ENCODE measurements at places on chromosomes 1 and 21. TPM values are rescaled to one million over a fixed set of nuclear protein-coding genes. Genes with fewer than 3 reads are reported as not detected.

DNA sequence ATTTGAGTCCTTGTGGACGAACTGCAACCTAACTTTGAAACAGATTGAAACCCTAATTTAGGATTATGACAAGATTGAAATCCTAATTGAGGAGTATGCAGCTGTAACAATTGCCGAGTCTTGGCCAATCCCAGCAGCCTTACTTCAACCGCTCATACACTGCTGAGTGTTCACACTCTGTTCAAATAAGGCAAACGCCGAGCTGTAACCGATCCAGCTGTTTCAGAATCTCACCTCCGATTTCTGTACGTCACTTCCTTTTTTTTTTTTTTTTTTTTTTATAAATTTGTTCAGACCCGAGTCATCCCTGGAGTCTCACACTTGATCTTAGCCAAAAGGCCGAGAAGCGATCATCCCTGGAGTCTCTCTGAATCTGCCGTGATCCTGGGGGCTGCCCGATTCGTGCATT lies 22.3 kb upstream of the ATP5PO start:
- no peak for ATAC-seq

DNA sequence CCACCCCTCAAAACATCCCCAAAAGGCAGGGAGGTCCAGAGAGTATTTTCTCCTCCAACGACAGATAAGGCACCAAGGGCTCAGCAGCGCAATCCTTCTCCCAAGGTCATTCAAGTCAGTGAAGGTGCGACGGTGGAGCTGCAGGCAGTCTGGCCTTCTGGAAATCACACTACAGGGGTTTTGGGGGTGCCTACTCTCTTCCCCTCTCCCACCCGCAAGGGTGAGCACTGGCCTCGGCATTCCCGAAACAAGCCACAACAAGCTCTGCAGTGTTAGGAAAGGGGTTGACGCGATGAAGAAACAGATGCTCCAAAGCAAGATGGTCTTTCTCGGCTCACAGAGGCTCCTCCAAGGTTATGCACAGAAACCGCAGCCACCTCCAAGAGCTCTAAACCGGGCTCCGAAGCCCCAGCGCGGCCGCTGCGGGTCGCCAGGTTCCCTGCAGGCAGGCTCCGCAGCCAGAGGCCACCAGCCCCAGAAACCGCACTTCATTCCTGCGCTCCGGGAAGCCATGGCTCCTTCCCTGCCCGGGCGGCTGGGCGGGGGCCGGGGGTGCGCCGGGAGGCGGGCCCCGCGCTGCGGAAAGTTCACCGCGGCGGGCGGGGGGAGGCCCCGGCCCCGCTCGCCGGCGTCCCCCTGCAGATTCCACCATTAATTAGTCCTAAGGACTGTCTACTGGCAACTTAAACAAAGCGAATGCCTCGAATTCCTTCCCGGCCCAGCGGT lies 1.1 kb downstream of the LUZP1 start:
- ATAC-seq: peak; percentile 30

- ATAC-seq: no peak
Measured at GRCh38 chr1:28412731-28413130, 43.2 kb downstream of the PHACTR4 start.

GRCh38 chr1:18360251-18360650 lies 120.5 kb upstream of the KLHDC7A start:
- no peak for ATAC-seq

- ATAC-seq: no peak
Measured at GRCh38 chr21:28324690-28325089, 668.0 kb downstream of the LTN1 start.

GRCh38 chr1:81554108-81554507 lies 246.6 kb upstream of the ADGRL2 start:
- ATAC-seq: peak; percentile 40

SLC45A3 gene
- total RNA-seq: 1.2 TPM
